ENCODE measurements at places on chromosomes 16 and 17.

DNA sequence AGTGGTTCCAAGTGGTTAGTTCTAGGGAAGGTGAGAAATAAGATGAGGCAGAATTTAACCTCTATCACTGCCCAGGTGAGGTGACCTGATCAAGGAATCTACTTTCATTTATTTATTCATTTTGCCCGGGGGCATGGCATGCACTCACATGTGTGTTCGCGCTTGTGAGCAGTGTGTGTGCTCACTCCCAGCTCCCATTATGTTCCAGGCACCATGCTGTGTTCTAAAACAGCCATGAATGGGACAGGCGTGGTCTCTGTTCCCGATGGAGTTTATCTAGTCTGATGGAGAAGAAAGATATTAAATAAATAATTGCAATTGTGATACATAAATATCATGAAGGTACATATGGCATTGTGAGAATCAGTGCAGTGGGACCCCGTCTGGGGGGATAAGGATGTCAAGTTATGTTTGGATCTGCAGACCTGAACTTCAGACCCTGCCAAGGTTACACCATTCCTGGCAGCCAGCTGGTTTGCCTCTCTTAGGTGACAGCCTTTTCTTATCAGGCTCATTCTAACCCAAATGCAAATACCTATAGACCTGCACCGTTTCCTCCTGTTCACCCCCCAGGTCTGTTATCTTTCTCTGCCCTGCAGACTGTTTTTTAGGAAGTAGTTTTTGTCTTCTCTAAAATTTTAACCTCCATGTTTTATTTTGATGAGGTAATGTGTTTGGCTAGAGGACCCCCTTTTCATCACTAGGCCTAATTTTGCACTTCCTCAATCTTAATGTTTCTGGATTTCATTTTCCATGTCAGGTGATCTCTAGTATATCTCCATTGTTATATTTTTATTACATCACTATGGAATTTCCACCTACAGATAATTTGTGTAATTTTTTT, 11.8 kb downstream of the CYB5B start:
- no peak for DNase-seq

- DNase-seq, result no peak
Measured at GRCh38 chr17:76008630-76009425, 8.2 kb downstream of the CDK3 start.

GRCh38 chr16:6096931-6097670, 999.5 kb upstream of the EEF2KMT start:
- no peak for DNase-seq

- no peak for DNase-seq
Measured at GRCh38 chr17:75410141-75410540, 4.7 kb upstream of the GRB2 start.

DNA sequence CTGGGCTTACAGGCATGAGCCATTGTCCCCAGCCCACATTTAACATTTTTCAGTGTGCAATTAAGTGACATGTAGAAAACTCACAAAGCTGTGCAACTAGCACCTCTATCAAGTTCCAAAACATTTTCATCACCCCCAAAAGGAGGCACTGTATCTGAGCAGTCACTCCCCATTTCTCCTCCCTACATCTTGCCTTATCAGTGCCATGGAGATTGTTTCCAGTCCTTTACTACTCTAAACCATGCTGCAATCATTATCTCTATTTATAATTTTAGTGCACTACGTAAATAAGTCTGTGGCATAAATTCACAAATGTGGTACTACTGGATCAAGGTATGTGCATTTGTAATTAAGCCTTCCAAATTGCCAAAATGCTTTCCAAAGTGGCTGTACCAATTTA, 7.6 kb downstream of the MRPS23 start:
- no peak for DNase-seq

DNA sequence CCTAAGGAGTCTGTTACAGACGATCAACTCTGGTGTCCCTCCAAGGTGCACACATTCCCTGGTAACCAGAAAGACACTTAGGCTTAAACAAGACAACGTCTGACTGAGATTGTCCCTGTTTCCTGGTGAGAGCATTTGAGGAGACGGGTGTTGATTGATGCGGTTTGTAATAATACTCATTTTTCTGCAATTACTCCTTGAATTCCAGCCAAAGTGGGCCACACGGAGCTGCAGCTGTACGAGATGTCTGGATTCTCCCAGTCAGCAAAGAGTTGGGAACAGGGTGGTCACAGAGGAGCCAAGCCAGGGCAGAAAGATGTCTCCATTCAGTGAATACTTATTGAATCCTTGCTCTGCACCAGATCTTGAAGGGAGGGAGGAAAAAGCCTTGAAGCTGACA, 30.9 kb upstream of the CES5A start:
- no peak for DNase-seq

- DNase-seq, result no peak
Measured at GRCh38 chr16:29925105-29925756, 795 bp downstream of the KCTD13 start.

DNA sequence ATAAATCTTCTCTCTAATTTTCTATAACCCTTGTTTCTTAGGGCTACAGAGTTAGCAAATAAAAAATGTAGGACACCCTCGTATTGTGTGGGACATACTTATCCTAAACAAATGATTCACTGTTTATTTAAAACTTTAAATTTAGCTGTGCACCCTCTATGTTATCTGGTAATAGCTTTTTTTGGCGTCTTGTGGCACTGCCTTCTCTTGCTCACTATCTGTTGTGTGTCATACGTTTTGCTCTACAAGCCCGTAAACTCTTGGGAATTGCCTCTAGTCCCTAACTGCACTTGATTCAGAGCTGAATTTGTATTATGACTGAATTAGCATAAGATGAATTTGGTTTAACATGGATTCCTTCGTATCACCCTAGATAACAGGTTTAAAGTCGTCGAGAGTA, 144.3 kb upstream of the MYOCD start:
- DNase-seq, result no peak

DNA sequence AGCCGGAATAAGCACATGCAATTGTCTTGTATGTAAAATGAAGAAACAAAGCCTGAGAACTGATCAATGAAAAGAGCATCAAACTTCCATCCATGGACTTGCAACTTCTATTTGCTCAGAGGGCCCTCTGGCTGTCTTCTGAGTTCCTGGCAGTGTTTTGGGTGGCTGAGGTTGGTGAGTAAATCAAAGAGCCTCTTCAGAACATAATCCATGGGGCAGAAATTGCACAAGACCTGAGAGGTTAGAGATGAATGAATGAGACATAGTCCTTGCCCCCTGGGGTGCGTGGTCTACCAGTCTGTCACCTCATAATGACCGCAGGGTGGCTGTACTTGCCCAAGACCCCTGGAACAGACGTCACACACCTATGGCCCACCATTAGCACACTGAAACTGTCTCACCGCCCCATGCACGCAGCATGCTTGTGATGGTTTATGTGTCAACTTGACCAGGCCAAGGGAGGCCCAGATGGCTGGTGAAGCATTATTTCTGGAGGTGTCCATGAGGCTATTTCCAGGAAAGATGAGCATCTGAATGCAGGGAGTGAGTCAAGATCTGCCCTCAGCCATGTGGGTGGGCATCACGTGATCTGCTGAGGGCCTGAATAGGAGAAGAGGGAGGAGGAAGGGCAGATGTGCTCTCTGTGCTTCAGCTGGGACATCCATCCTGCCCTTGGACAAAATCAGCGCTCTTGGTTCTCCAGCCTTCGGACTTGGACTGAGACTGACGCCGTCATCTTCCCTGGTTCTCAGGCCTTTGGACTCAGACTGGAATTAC, 8.3 kb downstream of the PIK3R6 start:
- no peak for DNase-seq

- no peak for DNase-seq
Measured at GRCh38 chr16:25038239-25038954, 23.2 kb upstream of the ARHGAP17 start.

DNA sequence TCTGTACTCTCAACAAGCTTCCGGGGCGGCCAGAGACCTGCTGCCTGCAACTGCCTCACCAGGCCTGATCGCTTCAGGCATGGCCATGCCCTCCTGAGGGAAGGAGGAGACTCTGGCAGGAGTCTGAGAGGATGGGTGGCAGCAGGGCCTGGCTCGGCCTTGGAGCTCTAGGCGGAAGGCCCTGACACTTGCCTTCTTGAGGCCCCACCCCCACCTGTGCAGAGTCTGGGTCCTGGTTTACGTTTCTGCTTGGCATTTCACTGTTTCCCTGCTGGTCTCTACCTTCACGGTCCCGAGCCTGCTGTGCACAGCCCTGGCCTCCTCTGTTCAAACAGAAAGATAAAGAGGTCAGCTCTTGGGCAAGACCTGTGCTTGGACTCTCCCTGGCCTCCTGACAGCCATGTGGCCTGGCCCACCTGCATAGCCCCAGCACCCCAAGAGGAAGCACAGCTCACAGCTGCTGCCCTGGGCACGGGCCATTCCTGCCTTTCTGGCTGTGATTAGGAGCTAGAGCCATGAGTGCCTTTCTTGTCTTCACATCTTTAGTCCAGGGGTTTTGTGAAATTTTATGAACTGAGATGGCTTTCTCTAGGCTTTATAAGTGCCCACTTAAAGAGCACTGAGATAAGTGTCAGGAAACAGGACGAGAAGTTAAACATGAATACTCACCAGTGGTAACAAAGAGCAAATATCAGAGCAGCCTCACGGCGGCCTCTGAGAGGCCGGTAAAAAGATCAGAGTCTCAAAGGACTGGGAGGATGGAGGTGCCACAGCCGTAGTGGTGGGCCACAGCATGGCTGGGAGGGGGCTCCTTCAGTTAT, 25.6 kb upstream of the MTSS2 start:
- DNase-seq, result no peak

DNA sequence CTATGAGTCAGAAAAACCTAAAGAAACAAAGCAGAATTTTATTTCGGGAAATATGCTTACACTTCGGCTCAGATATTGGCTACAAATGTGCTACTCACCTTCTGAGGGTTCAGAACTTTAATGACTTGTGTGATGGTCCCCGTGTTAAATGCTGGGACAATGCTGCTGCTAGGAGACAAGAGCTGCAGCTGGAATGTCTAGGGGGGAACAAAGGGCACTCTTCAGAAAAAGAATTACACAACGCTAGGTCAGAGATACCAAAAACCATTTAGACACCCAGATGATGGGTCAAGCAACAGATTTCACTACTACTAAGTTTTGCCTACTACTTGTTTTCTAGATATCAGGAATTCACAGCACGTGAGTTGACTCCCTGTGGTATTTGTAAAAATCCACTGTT, 10.0 kb upstream of the PHLPP2 start:
- DNase-seq, result no peak

DNA sequence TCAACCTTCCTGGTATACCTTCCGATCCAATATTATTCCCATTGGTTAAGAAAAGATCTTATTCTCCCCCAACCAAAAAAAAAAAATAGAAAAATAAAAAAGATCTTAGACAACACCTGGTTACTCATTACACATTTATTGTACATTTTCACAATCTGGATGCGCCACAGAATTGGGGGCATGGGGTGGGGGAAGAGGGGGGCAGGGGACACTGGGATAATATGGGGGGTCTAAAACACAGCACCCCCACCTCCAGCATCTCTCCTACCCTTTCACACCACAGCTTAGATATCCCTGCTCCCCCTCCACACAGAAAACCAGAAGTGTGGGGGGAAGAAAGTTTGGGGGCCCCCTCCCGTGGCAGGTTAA, 3.7 kb downstream of the VAMP2 start:
- DNase-seq, result no peak

- DNase-seq, result no peak
Measured at GRCh38 chr16:24282141-24282540, 26.0 kb downstream of the CACNG3 start.

DNA sequence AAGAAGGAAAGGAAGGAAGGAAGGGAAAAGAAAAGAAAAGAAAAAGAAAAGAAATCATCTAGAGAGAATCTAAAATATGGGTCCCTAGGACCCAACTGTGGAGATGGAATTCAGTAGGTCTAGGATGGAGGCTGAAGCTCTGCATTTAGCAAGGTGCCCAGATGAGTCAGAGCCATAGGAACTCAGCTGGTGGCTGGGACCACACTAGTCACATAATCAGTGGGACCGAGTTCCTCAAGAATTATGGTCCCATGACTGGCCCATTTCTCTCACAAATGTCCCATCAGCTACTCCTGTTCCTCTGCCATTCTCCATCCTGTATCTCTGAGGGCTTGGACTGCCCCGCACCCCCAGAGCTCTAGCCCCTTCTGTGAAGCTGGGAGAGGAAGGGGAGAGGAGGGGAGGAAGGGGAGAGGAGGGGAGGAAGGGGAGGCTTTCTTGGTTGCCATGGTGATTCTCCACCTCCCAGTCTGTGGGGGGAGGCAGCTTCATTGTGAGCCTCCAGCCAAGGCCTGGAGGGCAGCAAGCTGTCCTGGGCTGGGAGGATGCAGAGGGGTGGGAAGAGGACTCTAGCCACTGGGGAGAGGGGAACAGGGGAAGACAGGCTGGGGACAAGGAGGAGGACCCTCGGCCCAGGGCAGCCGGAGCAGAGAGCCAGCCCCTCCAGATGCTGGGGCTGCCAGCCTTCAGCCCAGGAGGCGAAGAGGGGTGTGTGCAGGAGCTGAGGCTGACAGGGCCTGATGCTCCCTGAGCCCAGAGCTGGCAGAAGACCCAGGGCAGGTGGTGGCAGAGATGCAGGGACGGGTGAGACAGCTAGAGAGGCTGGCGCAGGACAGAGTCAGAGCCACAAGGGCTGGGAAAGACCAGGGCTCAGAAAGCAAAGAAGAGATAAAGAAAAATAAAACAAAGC, 37.8 kb upstream of the LHX1 start:
- DNase-seq, result no peak

DNA sequence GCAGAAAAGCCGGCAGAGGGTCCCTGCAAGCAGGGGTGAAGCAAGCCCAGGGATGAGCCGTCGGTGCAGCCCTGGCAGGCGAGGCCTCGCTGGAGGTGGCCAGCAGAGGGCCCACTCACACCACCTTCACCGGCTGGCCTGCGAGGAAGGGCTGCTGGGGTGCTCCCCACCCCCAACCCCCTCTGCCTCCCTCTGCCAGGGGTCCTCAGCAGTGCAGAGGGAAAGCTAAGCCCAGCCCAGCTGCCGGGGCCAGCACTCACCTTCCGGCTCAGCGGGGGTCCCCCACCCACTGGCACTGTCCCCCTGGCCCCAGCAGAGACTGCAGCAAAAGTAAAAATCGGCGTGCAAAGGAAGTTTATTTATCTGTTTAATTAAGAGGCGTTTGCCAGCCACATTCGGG, 113.4 kb downstream of the ENGASE start:
- DNase-seq, result no peak

- no peak for DNase-seq
Measured at GRCh38 chr16:21950782-21951521, 2.2 kb upstream of the UQCRC2 start.

- no peak for DNase-seq
Measured at GRCh38 chr16:373848-374615, 3.7 kb upstream of the MRPL28 start.

DNA sequence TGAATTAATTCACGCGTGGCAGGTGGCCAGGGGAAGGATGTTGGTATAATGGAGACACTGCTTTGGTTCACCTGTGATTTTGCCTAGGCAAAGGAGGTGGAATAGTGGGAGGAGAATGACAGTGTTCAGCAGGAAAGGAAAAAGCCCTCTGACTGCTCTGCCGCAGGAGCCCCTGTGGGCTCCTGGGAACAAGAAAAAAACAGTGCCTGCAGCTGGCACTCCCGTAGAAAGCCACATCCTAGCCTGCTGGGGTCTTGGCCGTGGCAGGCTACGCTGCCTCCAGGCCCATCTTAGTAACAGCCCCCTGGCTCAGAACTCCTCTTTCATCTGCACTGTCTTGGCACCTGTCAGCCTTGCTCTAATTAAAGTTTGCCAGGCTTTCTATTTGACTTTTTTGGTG, 20.6 kb downstream of the ADORA2B start:
- DNase-seq, result no peak

- DNase-seq, result no peak
Measured at GRCh38 chr17:18002171-18002570, 29.5 kb downstream of the DRC3 start.
